Pancreas (tissue), 10 donors: ENCODE measurements at places on chromosomes 5 and 9.

DNA sequence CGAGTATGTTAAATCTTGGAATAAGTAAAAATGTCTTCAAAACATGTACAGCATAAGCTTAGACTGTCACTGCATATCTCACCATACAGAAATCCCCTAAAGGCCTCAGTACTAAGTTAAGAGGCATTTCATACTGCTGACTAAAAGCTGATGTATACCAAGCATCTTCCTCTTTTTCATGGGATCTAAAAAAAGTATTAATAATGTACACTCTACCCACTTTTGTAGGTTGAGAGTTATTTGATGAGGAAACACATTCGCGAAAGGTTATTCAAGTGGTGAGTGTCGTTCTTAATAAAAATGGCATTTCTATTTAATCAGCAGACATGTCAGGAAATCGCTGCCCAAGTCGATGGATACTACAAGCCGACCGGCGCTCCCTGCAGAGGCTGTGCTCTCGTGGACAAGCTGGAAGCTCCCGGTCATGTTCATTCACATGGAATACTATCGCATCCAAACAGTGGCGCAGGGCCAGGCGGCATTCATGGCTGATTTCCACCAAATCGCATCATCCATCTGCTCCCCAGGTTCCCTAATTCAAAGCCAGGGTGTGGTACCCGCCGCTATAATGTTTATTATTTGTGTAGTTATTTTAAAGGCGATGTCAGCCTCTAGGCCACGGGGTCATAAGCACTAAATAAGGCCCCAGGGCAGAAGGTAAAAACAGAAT lies 724 bp downstream of the SGTB start:
- DNase-seq, result peak; percentile 53

DNA sequence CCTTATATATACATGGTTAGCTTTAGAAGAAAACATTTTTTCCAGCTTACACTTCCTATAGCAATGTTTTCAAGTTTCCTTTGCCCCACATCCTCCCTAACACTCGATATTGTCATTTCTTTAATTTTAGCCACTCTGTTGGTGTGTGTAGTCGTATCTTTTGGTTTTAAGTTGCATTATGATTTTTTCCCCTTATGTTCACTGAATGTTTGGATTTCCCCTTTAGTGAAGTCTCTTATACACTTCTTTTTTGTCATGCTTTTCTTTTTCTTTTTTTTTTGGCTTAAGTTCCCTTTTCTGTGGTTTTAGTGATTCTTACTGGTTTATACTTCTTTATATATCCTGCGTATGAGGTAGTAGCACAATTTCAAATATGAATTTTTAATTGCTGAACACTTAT lies 58.8 kb downstream of the KDM4C start:
- DNase-seq, result no peak

DNA sequence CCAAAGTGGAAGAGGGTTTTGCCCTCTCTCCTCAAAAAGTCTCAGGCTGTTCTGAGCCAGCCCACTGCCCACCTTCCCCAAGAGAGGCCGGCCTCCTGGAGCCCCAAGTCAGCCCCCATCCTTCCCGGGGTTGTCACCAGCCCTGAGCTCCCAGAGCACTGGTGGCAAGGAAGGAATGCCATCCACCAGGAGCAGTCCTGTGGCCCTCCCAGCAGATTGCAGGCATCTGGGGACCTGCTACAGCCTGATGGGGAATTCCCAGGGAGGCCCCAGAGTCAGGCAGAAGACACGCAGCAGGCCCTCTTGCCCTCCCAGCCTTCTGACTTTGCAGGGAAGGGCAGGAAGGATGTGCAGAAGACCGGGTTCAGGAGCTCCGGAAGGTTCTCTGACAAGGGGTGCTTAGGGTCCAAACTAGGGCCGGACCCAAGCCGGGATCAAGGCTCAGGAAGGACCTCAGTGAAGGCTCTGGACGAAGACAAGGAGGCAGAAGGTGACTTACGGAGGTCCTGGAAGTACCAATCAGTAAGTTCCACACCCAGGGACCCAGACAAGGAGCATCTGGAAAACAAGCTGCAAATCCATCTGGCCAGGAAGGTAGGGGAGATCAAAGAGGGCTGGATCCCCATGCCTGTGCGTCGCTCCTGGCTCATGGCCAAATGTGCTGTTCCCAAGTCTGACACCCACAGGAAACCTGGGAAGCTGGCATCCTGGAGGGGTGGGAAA lies 3.7 kb downstream of the SPATA31E1 start:
- DNase-seq, result no peak

GRCh38 chr5:37478121-37478894 lies 99.2 kb downstream of the WDR70 start:
- no peak for DNase-seq

- DNase-seq, result no peak
Observed at GRCh38 chr5:10538789-10539686, 24.8 kb upstream of the ANKRD33B start.

DNA sequence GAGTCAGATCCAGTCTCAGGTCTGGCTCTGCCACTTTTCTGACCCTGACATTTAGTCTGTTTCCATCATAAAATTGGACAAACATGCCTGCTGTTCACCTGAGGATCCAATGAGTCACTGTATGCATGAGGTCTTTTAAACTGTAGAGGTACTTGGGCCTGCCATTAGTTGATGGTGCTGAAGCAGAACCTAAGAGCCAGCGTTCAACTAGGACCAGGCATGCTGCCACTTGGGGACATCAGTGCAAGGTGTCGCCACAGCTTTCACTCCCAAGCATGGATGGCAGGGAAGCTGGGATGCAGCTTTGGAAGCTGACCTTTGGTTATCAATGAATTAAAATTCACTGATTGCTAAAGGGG lies 37.1 kb downstream of the NEUROG1 start:
- DNase-seq, result no peak

DNA sequence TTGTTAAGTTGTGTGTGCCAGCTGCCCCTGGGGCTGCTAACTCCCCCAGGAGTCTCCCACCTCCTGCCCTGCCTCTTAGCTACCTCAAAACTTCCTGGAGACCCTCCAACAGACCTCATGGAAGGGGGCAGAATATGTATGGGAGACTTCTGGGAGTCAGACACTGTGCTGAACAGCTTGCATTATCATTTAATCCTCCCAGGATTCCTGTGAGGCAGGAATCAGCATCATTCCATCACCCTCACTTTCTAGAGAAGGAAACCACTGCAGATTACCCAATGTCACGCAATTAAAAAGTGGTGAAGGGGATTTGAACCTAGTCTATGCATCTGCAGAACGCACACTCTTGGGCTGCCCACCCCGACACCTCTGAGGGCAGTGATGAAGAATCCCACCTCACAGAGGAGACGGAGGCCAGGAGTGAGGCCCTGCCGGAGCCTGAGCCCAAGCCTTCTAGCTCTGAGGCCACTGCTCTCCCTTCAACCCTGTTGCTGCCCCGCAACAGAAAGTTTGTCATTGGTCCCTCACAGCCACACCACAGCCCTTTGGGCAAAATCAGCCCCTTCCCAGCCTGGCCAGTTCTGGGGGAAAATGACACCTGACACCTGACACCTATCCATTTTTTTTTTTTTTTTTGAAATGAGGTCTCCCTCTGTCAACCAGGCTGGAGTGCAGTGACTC lies 30.3 kb upstream of the IL17B start:
- DNase-seq, result no peak

GRCh38 chr9:132505991-132506655 lies 76.3 kb upstream of the BARHL1 start:
- no peak for DNase-seq

DNA sequence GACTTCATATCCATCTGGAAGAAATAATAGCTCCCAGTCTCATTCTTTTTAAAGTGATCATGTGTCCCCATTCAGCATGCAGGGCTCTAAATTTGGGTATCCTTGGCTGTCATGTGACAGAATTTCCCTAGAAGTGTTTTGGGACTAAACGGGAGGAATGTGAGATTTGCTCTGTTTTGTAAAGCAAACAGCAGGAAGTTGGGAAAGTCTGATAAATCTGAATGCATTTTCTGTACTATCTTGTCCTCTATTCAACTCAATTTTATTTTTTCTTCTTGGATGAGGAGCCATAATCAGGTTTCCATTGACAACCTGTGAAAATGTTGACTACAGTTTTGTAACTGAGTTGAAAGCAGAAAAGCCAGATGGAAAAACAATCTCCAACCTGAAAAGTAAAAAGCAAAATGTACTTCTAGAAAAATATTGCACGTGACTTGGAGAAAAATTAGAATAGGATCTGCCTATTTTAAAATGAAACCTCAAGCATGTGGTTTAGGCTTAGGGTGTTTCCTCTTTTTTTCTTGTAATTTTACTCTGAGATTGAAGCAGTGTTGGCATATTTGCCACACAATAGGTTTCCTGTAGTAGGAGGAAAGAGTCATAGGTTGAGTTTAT lies 76.2 kb upstream of the IL6ST start:
- DNase-seq, result no peak

DNA sequence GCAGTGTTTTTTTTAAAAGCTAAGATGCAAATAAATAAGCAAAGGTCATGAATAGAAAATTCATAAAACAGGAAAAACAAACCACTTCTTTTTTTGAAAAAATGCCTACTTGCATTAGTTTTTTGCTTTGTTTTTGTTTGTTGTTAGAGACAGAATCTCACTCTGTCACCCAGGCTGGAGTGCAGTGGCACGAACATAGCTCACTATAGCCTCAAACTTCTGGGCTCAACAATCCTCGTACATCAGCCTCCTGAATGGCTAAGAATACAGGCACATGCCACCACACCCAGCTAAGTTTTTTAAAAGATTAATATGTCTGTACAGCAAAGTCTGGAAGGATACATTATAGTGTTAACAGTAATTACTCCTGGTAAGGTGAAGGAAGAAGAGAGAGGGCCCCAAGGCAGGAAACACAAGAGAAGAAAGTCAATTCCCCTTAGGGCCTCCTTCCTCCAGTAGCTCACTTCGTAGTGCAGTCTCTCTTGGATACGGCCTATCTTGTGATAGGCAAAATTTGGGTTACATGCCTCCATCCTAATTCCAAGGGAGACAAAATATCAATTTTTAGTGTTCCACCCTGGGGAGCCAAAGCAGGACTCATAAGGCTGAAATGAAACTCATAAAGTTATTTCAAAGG lies 15.3 kb downstream of the FAM169A start:
- no peak for DNase-seq

GRCh38 chr5:4773827-4774317 lies 366.3 kb upstream of the ADAMTS16 start:
- DNase-seq, result no peak

DNA sequence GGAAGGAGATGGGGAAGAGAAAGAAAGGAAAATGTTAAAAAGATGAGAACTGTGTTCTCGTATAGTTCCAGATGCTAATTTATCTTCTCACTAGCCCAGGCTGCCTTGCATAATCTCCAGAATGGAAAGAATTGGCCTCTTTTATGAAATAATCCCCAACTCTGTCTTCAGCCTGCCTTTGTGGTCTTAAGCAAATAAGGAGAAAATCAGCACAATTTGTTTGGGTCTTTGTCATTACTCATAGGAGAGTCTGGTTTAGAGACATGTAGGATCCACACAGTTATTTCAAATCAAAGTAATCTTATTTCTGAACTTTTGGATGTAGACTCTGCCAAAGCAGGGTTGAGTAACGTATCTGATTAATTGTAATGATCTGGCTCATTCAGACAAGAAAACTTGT lies 50.7 kb upstream of the CAMK4 start:
- DNase-seq, result no peak
